ENCODE measurements at places on chromosomes 16 and 17.
A peak's percentile ranks its signal among the peaks of the same experiment; 100 is the strongest.

GRCh38 chr16:50596762-50597450 is 48.7 kb downstream of the NKD1 start:
- no peak for DNase-seq

GRCh38 chr17:8105957-8106398 is 12.3 kb downstream of the ALOXE3 start:
- DNase-seq, result no peak

GRCh38 chr17:81508639-81509206 is 3.9 kb downstream of the ACTG1 start:
- DNase-seq, result no peak

DNA sequence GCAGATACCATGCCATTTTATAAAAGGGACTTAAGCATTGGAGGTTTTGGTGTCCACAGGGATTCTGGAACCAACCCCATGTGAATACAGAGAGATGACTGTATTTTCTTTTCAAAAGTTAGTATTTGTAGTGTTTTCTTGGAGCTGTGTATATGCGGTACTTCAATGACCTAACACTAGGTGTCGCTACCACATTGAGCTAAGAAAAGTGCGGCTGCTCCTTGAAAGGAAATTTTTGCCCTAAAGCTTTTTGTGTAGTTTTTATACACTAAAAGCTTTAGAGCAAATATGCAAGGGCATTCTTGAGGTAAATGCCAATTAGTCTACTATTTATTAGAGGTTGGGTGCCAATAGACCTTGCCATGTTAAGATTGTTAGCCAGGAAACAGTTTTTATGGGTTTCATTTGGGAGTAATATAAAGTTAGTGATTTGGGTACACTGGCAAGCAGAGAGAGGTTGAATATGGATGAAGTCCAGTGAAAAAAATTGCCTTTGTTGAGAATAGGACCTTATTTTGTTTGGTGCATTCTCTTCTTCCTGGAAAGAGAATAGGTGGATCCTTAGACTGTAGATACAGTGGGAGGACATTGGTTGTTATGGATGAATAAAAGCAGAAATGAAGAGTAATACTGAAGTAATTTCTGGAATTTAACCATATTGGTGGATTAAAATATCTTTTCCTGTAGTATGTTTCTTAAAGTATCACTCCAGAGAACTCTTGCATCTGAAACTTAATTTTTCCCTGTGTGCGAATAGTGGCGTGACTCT is 43.3 kb downstream of the BCAS3 start:
- peak; percentile 66 for DNase-seq

- DNase-seq, result no peak
Measured at GRCh38 chr16:51374346-51374745, 223.3 kb upstream of the SALL1 start.

GRCh38 chr17:22286337-22287041 is 594.2 kb downstream of the KCNJ18 start:
- no peak for DNase-seq

- DNase-seq, result no peak
Measured at GRCh38 chr17:82003411-82004381, 19.0 kb downstream of the CENPX start.

DNA sequence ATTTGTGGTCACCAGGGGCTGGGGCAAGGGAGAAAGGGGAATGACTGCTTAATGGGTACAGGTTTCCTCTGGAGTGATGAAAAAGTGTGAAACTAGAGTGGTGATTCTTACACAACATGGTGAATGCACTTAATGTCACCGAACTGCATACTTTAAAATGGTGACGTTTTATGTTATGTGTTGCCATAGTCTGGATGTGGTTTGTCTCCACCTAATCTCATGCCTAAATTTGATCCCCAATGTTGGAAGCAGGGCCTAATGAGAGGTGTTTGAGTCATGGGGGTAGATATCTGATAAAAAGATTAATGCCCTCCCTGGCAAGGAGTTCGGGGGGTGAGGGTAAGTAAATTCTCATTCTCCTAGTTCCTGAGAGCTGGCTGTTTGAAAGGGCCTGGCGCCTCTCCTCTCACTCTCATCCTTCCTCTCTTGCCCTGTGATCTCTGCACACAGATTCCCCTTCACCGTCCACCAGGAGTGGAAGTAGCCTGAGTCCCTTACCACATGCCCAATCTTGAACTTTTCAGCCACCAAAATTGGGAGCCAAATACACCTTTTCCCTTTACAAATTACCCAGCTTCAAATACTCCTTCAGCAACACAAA is 15.3 kb downstream of the XPO6 start:
- no peak for DNase-seq

- no peak for DNase-seq
Measured at GRCh38 chr16:82876951-82877350, 250.2 kb downstream of the CDH13 start.
